ENCODE measurements at places on chromosomes 3 and 15.

DNA sequence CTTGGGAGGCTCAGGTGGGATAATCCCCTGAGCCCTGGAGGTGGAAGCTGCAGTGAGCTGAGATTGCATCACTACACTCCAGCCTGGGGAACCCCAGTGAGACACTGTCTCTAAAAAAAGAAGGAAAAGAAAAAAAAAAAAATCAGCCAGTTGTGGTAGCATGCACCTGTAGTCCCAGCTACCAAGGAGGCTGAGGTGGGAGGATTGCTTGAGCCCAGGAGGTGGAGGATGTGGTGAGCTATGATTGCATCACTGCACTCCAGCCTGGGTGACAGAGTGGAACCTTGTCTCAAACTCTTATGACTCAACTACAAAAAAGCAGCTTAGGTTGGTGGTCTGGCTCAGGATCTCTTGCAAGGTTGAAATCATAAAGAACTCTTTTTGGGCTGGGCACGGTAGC is 19.3 kb upstream of the GPX1 start:
- DNase-seq: peak; percentile 77

DNA sequence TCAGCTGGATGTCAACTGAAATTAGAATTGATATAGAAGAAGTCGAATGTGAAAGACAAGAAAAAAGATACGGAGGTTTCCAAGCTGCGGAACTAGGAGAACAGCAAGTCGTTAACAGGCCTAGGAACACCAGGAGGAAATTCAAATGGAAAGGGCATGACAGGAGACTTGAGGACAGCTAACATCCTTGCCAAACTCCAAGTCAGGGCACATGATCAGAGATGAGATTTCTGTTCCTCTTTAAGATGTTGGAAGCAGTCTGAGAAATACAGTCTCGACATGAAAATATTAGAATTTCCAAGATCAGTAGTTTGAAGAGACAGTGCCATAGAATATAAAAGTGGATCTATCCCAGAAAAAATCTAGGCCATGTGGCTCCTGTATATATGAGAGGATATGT is 5.0 kb downstream of the MYO5A start:
- DNase-seq: no peak

- DNase-seq: no peak
Measured at GRCh38 chr15:89936051-89936785, 23.5 kb upstream of the ARPIN start.

- no peak for DNase-seq
Measured at GRCh38 chr15:101051291-101052030, 132.3 kb downstream of the LRRK1 start.

GRCh38 chr15:57676585-57676984 is 29.9 kb upstream of the POLR2M start:
- no peak for DNase-seq

- no peak for DNase-seq
Measured at GRCh38 chr3:183953471-183954070, 64.1 kb downstream of the ABCC5 start.

GRCh38 chr3:86420990-86421739 is 569.8 kb downstream of the VGLL3 start:
- no peak for DNase-seq

- DNase-seq: no peak
Measured at GRCh38 chr3:23035927-23036640, 167.0 kb upstream of the UBE2E2 start.

DNA sequence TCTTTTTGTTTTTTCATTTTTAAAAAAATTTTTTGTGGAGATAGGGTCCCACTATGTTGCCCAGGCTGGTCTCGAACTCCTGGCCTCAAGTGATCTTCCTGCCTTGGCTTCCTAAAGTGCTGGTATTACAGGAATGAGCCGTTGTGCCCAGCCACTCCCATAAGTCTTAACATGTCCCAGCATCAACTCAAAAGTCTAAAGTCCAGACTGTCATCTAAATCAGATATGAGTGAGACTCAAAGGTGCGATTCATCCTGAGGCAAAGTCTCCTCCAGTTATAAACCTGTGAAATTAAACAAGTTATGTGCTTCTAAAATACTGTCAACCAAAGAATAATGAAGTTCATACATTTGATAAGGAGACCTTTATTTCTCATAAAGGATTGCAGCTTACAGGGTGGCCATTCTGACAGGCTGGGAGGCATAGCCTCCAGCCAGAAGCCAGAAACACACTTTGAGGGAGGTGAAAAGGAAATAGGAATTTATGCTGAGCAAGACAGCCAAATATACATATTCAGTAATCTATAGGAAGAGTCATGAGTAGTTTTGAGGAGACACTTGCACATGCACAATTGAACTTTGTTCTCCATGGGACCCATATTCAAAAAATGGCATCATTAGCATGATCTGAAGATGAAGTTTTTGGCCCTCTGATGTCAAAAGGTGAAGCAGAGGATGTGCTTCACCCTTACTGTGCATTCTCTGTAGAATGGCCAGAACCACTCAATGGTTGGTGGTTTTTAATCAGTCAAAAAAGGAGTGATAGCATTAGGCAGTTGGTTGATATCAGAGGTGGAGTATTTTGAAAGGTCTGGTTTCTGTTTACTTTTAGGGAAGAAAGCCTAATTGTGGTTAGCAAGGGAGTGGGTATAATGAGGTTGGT is 11.0 kb upstream of the ZNF662 start:
- no peak for DNase-seq

GRCh38 chr3:13301286-13301987 is 118.7 kb downstream of the NUP210 start:
- DNase-seq: no peak

DNA sequence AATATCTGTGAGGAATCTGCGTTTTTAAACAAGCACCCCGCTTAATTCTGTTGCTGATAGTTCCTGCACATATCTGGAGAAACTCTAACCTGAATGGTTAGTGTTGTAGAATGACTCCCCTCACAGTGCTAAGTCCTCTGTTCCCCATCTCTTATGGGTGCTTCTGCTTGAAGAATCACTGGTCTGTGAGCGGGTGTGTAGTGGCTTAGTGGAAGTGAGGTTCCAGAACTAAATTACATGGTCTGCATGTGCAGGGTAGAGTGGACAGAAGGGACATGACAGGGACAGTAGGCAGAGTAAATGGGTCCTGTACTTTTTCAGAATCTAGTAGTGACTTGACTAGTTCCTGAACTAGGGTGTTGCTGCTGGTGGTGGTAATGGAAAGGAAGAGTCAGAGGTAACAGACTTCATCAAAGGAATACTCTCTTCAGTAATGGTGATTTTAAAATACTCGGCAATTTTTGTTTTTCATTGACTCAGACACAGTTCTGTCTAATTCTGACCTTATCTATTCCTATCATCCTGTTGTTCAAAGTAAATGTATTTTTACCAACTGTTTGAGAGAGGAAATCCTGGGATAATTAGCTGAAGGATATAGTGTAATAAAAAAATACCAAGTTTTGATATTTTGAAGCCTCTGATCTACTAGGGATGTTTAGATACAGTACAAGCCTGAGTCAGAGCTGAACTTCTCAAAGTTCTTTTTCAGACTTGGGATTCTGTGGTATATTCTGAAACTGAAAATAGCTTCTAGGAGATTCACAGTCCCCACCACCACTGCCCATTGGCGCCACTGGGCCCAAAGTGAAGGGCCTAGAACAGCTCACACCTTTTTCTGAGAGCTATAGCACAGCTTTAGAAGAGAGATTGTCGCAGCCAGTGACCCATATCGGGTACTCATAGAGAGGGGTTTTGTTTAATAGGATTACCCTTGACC is 55.5 kb downstream of the FNDC3B start:
- no peak for DNase-seq

DNA sequence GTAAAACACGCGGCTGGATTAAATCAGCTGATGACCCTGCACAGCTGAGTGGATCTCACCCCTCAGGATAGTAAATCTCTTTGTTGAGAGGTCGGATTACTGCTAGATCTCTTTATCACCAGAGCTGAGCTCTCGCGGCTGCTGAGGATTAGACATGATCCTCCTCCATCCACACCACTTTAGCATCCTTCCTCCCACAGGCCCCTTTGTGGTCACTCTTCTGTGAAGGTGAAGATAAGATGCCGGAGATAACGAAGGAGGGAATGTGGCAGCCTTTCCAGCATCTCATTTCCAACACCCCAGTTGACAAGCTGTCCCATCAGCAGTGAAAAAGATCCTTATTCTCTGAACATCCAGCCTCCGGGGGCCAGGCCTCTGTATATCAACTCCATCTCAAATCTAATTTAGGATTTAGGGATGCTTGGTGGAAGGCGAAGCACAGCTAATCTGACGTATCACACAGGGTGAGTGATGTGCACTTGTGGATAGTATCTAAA is 47.5 kb upstream of the SELENOK start:
- DNase-seq: no peak

DNA sequence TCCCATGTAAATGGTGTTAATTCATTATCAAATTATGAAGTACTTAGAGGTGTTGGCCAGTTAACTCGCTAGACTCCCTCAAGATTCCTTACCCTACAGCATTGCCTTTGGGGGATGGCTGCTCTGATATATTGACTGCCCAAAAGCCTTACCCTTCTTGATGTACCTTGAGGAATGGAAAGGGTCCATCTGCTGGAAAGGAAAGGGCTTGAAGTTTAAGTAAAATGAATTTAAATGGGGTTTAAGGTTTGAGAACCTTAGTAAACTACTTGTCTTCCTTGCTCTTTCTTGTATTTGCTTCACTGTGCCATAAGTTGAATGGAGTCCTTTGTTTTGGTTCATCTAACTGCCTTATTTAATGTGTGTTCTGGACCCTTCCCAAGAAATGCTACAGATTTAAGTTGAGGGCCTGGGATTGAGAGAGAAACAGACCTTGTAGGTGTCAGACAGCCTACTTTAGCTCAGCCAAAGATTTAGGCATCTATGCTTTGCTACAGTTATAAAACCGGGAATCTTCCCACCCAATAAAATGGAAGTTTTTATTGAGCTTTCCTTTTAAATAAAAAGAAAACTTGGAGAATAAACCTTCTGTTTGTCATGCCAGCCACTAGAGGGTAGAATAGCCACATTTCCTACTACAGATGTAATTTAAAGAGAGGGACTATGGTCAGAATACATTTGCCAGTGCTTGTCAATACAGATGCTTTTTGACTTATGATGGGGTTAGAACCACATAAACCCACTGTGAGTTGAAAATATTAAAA is 25.3 kb downstream of the CMSS1 start:
- DNase-seq: no peak

DNA sequence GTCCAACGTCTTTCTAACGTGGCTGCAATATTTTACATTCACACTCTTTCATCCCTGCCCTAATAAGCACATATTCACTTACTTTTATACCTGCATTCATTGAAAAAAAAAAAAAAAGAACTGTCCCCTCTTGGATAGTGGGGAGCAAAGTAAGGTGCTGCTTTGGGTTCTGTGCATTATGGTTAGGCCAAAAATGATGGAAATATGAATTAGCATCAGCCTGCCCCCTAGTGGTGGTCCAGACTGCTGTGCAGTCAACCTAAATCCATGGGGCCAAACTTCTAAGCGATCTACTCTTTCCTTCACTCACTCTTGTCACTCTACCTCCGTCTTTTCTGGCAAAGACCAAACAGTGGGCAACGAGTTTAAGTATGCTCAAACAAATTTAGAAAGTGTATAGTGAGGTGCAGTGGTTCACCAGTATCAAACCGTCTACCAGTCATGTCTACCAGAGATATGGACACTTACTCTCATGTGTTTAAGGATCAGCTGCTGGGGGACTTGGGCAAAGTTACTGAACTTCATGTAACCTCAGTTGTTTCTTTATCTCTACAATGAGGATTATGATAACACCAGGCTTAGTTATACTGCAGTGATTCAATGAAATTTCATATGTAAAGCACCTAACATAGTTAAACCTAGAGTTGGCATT is 61.5 kb upstream of the GRM7 start:
- no peak for DNase-seq

DNA sequence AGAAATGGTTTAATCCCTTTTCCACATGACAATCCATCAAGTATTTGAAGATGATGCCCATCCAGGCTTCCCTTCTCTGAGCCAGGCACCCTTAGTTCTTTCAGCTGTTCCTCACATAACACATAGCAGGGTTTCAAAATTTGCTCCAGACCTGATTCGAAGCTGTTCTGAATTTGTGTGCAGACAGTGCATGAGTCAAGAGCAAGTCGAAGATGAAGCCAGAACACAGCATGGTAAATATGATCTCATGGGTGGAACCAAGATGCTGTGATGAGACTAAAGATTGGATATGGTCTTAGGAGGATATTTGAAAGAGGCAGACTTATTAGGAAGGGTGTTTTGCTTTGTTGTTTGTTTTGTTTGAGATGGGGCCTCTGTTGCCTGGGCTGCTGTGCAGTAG is 32.6 kb upstream of the PDE8A start:
- DNase-seq: no peak

DNA sequence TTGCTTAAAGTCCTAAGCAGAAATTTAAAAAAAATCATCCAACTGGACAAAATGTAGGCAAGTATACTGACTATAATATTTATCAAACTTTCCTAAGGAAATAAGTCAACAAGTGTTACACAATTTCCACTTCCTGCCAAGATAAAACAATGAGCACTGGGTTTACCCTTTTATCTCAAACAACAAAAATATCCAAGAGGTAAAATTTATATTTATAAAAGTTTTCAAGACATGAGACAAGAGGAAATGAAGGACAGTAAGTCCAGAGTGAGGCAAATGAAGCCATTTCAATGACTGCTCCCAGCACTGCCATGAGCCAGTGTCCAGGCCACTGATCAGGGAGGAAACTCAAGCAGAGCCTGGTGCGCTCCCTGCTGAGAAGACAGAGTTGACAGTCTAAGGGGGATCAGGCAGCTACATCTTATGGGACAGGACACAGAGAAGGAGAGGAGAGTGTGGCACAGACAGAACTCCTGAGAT is 439.4 kb downstream of the RAP2B start:
- no peak for DNase-seq

- no peak for DNase-seq
Measured at GRCh38 chr3:161197855-161198850, 23.0 kb upstream of the NMD3 start.

- no peak for DNase-seq
Measured at GRCh38 chr15:35312344-35312743, 227.2 kb upstream of the NANOGP8 start.

DNA sequence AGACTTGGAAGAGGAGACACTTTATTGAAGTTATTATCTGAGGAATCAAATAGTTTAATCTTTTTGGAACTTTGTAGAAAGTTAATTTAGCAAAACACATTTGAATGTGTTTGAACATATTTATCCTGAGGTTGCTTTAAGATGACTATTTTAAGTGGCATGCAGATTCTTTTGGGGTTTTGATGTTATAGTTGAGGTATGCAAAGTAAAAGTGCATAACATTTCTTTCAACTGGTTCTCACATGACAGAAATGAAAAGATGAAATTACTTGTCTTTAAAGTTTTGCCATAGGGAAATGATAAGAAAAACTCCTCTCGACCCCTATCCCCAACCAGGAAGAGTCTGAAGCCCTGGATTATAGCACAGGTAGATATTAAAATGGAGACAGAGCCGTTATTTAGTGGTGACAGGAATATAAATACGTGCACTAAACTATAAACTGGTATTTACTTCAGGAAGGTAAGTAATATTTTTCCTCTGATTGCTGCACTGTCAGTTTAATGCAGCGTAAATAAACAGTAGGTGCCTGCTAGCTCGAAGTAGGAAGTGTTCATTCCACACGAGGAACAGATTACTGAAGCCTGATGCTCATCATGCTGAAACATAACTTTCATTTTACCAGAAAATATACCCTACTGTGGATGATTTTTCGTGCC is 15.1 kb upstream of the SATB1 start:
- no peak for DNase-seq

All from activated effector memory CD4-positive, alpha-beta T cell treated with anti-CD3 and anti-CD28 coated beads, Interleukin-2, amount 50 U/mL, for 16 hours (primary cell).